ENCODE measurements at places on chromosomes 12 and 14. TPM values are rescaled to one million over a fixed set of nuclear protein-coding genes. Genes with fewer than 3 reads are reported as not detected.

DNA sequence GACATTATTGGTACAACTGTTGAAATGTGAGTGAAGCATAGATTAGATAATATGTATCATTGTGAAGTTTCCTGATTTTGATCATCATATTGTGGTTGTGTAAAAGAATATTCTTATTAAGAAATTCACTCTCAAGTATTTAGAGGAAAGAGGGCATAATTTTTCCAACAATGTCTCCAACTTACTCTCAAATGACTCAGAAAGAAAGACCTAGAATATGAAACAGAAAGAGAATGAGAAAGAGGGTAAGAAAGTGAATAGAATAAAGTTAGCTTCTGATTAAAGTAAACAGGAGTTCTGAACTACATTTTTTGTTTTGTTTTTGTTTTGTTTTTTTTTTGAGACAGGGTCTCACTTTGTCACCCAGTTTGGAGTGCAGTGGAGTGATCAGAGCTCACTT is 123.0 kb downstream of the CPNE8 start:
- DNase-seq = no peak
- H3K36me3 ChIP-seq = no peaks in the 10 kb centered on the region
- H3K27ac ChIP-seq = no peak overlapping the region
- H3K27me3 ChIP-seq = no peaks in the 10 kb centered on the region
- no peak overlapping the region for H3K4me3 ChIP-seq

DNA sequence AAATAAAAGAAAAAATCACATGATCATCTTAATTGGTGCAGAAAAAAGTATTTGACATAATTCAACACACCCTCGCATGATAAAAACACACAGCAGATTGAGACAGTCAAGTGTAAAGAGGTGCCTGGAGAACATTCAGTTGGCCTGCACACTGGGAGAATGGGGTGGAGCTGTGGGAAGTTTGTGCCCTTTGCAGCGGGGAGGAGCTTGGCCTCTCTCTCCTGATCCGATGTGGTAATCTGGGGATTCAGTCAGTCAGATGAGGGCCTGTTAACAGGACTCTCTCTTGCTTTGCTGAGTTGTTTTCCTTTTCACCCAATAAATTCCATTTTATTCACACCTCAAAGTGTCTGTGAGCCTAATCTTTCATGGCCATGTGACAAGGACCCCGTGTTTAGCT is 5.9 kb downstream of the SERPINA6 start:
- no peak overlapping the region for H3K27ac ChIP-seq
- no peaks in the 10 kb centered on the region for H3K27me3 ChIP-seq
- H3K36me3 ChIP-seq = no peaks in the 10 kb centered on the region
- peak; percentile 74 for DNase-seq

Gene IFNG-AS1
- 4.1 TPM for total RNA-seq

Gene FOXG1
- total RNA-seq = not detected

Gene CCDC91
- total RNA-seq = 65.2 TPM

GRCh38 chr12:52681526-52682380 is 1.5 kb upstream of the KRT1 start:
- H3K4me1 ChIP-seq = no peaks in the 10 kb centered on the region
- H3K36me3 ChIP-seq = no peaks in the 10 kb centered on the region
- no peak for DNase-seq

GRCh38 chr12:111409780-111410430 is 4.2 kb downstream of the SH2B3 start:
- no peaks in the 10 kb centered on the region for H3K27me3 ChIP-seq
- peak; percentile 72 for DNase-seq
- peak overlapping the region; percentile 68 for H3K27ac ChIP-seq
- peak overlapping the region; percentile 20 for H3K4me3 ChIP-seq
- H3K4me1 ChIP-seq = peaks cover 54% of the 10 kb centered on the region

Gene SLC10A1
- not detected for total RNA-seq

Data from Peyer's patch (tissue), 4 donors.